Activated CD8-positive, alpha-beta T cell treated with anti-CD3 and anti-CD28 coated beads, Interleukin-2, amount 10 ng/mL, durations not matched to agents 7 days and 5 days (primary cell): ENCODE measurements at places on chromosomes 5 and 9. TPM values are rescaled to one million over a fixed set of nuclear protein-coding genes. Genes with fewer than 3 reads are reported as not detected.

- H3K4me1 ChIP-seq = peaks cover 20% of the 10 kb centered on the region
- peaks cover 3% of the 10 kb centered on the region for H3K36me3 ChIP-seq
- H3K27ac ChIP-seq = peak overlapping the region; percentile 28
- H3K27me3 ChIP-seq = no peaks in the 10 kb centered on the region
These were observed 59.9 kb downstream of the ZFAND5 start for GRCh38 chr9:72305102-72305546.

DNA sequence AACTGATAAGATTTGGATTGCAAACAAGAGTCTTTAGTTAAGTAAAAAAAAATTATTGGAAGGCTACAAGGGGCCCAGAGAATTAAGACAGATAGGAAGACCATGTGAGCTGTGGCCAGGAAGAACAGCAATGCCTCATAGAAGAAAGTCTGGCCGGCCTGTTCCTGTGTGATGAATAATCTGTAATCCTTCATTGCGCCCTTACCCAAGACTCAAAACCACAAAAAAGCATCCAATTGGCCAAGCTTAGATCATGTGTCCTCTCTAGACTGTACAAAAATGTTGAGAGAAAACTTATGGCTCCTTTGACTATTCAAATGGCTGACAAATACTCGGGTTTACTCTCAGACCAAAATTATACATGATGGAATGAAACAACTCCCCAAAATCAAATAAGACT lies 1383.5 kb downstream of the PTPRD start:
- H3K4me3 ChIP-seq = no peak overlapping the region
- H3K27me3 ChIP-seq = no peaks in the 10 kb centered on the region
- no peaks in the 10 kb centered on the region for H3K36me3 ChIP-seq
- H3K4me1 ChIP-seq = no peaks in the 10 kb centered on the region
- no peak overlapping the region for H3K27ac ChIP-seq

- no peaks in the 10 kb centered on the region for H3K36me3 ChIP-seq
- H3K27me3 ChIP-seq = peaks cover 6% of the 10 kb centered on the region
These were observed 42.9 kb downstream of the TRIP13 start for GRCh38 chr5:935510-936084.

- no peak overlapping the region for H3K27ac ChIP-seq
- DNase-seq = no peak
- no peaks in the 10 kb centered on the region for H3K27me3 ChIP-seq
- no peaks in the 10 kb centered on the region for H3K36me3 ChIP-seq
These were observed 30.2 kb upstream of the DUSP1 start for GRCh38 chr5:172801179-172801671.

DNA sequence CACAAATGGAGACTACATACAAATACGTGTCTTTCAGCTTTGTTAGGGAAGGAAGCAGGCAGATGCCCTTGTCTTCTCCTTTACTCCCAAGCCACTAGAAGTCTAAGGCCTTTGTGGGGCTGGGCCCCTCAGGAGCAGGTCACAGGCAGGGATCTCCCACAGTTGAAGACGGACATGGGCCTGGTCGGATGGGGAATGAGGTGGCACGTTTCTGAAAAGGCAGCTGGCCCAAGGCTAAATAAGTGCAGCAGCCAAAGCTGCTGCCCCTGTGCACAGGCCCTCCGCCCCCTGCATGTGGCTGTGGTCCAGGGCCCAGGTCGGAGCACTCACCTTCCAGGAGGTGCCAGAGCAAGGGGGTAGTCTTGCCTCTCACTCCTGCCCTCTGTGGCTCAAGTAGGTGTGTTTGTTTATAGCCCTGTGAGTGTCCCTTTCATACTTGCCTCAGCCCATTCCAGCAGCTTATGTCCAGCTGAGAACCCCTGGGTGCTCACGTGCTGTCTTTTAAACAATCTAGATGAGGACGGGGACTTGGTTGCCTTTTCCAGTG lies 1.8 kb downstream of the SQSTM1 start:
- no peaks in the 10 kb centered on the region for H3K27me3 ChIP-seq
- H3K4me3 ChIP-seq = peak overlapping the region; percentile 91
- peaks cover 56% of the 10 kb centered on the region for H3K4me1 ChIP-seq
- H3K27ac ChIP-seq = peak overlapping the region; percentile 97
- DNase-seq = no peak
- H3K36me3 ChIP-seq = peaks cover 52% of the 10 kb centered on the region

DNA sequence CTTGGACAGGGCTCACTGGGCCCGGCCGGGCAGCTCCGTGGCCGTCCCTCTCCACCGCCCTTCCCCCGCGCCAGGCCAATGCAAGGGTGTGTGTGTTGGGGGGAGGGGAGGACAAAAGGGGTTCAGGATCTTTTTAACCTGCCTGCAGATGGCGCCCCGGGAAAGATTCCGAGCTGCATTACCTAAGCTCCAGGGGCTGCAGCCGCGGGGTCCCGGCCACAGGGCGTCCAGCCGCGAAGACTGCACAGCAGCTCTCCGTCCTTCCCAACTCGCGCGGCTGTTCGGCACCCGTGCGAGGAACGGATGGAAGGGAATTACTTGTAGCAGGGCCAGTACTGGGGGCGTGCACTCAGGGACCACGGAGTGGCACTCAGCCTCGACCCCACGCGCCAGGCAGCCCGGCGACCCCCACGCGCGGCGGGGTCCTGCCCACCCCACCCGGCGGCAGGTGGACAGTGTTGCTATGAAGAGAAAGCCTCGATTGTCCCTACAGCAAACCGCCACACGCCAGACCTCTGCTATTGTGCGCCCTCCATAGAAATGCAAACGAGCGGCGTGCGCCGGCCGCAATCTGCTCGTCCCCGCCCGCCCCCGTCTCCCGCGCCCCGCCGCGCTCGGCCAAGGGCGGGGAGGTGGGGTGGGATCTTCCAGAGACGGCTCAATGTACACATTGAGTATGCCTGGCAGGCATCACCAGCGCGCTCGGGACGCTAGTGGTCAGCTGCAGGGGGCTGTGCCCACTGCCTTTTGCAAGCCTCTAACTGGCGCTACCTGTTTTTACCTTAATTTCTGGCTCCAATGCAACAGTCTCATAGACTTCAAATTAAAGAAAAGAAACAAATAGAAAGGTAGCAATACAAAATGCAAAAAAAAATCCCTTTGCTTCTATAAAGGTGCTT lies 796 bp upstream of the GADD45G start:
- H3K36me3 ChIP-seq = peaks cover 10% of the 10 kb centered on the region
- H3K27me3 ChIP-seq = peaks cover 20% of the 10 kb centered on the region
- DNase-seq = peak; percentile 75
- peaks cover 31% of the 10 kb centered on the region for H3K4me1 ChIP-seq
- peak overlapping the region; percentile 86 for H3K4me3 ChIP-seq
- H3K27ac ChIP-seq = peak overlapping the region; percentile 86

DNA sequence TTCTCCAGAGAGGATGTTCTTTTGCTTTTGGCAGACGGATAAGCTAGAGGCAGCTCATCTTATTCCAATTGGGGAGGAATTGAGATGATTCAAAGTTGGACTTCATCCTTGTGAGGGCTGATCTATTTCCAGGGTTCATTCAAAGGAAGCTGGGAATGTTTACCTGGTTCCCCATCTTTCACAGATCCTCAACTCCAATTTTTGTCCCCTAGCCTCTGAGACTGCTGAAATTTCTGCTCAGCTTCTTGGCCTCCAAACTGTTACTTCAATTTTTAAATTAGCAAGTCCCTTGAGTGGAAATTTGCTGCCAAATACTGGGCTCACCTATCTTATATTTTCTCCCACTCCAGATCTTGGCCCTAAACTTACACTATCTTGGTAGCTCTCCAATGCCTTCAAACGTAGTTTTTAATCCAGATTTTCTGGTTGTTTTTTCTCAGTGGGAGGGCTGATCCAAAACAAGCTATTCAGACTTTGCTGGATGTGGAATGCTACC lies 93.9 kb upstream of the NEK6 start:
- no peak overlapping the region for H3K27ac ChIP-seq
- H3K36me3 ChIP-seq = peaks cover 3% of the 10 kb centered on the region
- no peak for DNase-seq
- no peaks in the 10 kb centered on the region for H3K4me1 ChIP-seq
- no peak overlapping the region for H3K4me3 ChIP-seq
- H3K27me3 ChIP-seq = peaks cover 47% of the 10 kb centered on the region

DNA sequence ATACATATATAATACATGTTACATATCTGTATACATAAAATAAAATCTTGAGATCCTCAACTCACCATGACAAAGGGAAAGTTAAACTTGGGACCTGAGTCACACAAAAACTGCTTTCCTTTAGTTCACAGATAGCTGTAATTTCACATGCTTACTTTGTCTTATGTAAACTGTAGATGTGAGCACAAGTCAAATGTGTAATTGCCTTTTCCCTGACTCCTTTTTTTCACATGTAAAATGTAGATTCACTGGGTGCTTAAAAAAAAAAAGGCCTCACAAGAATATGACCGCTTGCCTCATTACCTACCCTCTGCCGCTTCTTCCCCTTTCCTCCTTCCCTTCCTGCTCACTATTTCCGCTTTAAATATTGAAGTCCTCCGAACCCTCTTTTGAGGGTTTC lies 21.9 kb upstream of the FAM169A start:
- no peaks in the 10 kb centered on the region for H3K36me3 ChIP-seq
- peaks cover 7% of the 10 kb centered on the region for H3K27me3 ChIP-seq
- no peaks in the 10 kb centered on the region for H3K4me1 ChIP-seq
- no peak for DNase-seq
- no peak overlapping the region for H3K27ac ChIP-seq

- no peak overlapping the region for H3K27ac ChIP-seq
- H3K27me3 ChIP-seq = no peaks in the 10 kb centered on the region
- DNase-seq = no peak
- H3K36me3 ChIP-seq = no peaks in the 10 kb centered on the region
- no peaks in the 10 kb centered on the region for H3K4me1 ChIP-seq
These were observed 563.9 kb upstream of the ADAMTS16 start for GRCh38 chr5:4576161-4576748.

DNA sequence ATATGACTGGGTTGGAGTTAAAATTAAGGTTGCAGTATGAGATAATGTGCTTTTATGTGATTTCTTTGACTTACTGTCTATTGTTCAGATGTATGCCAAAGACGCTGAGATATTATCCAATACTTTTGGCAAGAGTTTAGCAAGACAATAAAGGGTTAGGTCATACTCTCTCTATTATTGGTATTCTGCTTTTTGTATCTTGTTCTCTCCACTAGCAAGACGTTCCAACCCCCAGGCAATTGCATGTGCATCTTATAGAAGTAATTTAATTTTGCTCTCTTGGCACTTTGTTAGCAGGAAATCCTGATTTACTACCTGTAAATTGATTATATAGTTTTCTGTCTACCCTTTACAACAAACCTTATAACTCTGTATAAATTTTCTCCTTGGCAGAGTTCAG lies 1093.6 kb downstream of the CDH9 start:
- no peak overlapping the region for H3K27ac ChIP-seq
- no peak for DNase-seq
- no peak overlapping the region for H3K4me3 ChIP-seq

GRCh38 chr9:85640425-85640824 lies 101.3 kb downstream of the AGTPBP1 start:
- no peaks in the 10 kb centered on the region for H3K4me1 ChIP-seq
- H3K36me3 ChIP-seq = peaks cover 5% of the 10 kb centered on the region
- H3K27me3 ChIP-seq = no peaks in the 10 kb centered on the region
- no peak overlapping the region for H3K4me3 ChIP-seq
- no peak overlapping the region for H3K27ac ChIP-seq
- DNase-seq = no peak

DNA sequence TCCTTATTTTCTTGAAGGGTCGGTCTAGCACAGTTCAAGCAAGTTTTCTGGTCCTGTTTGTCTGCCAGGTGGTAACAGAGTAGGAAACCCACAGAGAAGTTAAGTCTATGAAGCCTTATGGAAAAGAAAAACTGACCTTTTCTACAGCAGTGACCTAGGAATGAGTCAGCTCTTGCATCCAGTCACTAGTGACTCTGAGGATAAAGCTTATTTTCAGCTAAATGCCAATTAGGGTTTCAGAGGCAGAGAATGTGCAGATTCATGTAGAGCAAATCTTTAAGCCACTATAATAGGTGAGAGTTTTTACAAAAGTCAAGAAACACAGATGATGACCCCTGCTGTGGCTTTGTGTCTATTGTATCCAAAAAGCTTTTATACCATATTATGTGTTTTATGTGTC lies 100.7 kb downstream of the CWC27 start:
- H3K4me1 ChIP-seq = peaks cover 3% of the 10 kb centered on the region
- no peak overlapping the region for H3K27ac ChIP-seq
- no peak overlapping the region for H3K4me3 ChIP-seq
- no peak for DNase-seq
- no peaks in the 10 kb centered on the region for H3K27me3 ChIP-seq
- no peaks in the 10 kb centered on the region for H3K36me3 ChIP-seq

DNA sequence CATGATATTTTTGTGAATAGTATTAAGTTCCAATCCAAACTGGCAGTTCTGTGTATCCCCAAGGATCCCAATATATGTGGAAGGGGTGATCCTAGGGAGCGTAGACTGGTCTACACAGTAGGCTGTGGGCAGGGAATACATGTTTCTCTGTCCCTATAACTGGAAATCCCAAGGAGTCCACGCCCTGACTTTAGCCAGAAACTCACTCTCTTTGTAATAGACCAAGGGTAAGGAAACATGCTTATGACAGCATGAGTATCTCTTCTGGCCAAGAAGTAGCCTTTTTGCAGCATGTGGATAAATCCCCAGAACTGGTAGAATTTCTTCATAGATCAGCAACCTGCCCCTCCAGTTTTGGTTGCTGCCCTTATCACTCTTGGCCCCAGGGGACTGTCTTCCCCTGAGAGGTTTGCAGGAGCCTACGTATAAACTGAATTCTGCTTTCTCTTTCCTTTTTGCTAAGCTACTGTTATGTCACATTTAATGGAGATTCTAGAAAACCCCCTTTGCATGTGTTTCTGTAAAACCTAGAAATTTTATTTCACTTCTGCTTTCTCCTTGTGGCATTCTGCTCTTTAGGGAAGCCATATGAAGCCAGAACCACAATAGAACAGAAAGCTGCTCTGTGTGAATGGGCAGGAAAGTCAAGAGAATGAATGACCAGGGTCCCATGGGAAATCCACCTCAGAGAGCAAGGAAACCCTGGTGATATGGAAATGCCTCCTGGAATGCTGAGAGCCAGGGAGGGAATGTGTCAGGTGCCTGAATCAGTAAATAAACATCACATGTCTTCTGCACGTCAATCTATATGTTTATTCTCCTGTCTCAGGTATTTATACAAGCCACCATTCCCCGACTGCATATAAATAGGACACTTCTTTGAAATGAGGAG lies 3.5 kb downstream of the IFNA2 start:
- peak; percentile 45 for DNase-seq
- H3K36me3 ChIP-seq = no peaks in the 10 kb centered on the region
- H3K4me1 ChIP-seq = peaks cover 22% of the 10 kb centered on the region
- no peak overlapping the region for H3K27ac ChIP-seq
- peak overlapping the region; percentile 40 for H3K4me3 ChIP-seq
- H3K27me3 ChIP-seq = peaks cover 35% of the 10 kb centered on the region

- peak; percentile 25 for DNase-seq
- H3K27me3 ChIP-seq = peaks cover 74% of the 10 kb centered on the region
- H3K36me3 ChIP-seq = peaks cover 1% of the 10 kb centered on the region
- no peak overlapping the region for H3K27ac ChIP-seq
- peaks cover 31% of the 10 kb centered on the region for H3K4me1 ChIP-seq
These were observed 866 bp upstream of the SEMA6A start for GRCh38 chr5:116575326-116576052.

GRCh38 chr9:1726993-1727759 lies 288.0 kb upstream of the SMARCA2 start:
- no peak overlapping the region for H3K27ac ChIP-seq
- no peak for DNase-seq
- peaks cover 2% of the 10 kb centered on the region for H3K27me3 ChIP-seq
- H3K4me1 ChIP-seq = no peaks in the 10 kb centered on the region
- H3K4me3 ChIP-seq = no peak overlapping the region

The PCDHA9 gene
- total RNA-seq = not detected

The RXRA gene
- 3.8 TPM for total RNA-seq

The EQTN gene
- total RNA-seq = not detected

The GARIN3 gene
- total RNA-seq = not detected

The PPP1R26 gene
- total RNA-seq = not detected

The LTC4S gene
- total RNA-seq = 3.7 TPM

The GABRB2 gene
- not detected for total RNA-seq

The TLR4 gene
- 0.08 TPM for total RNA-seq

The RAD17 gene
- 22.6 TPM for total RNA-seq

The MSMP gene
- 0.61 TPM for total RNA-seq
